CD4-positive, alpha-beta T cell (primary cell): ENCODE measurements at places on chromosomes 5 and 9.

GRCh38 chr5:172902497-172903472 lies 56.4 kb upstream of the RPL26L1 start:
- DNase-seq = no peak

GRCh38 chr9:68530618-68531017 lies 10.1 kb downstream of the TMEM252 start:
- no peak for DNase-seq

- DNase-seq = no peak
These were observed 29.3 kb upstream of the CPEB4 start for GRCh38 chr5:173858670-173859407.

DNA sequence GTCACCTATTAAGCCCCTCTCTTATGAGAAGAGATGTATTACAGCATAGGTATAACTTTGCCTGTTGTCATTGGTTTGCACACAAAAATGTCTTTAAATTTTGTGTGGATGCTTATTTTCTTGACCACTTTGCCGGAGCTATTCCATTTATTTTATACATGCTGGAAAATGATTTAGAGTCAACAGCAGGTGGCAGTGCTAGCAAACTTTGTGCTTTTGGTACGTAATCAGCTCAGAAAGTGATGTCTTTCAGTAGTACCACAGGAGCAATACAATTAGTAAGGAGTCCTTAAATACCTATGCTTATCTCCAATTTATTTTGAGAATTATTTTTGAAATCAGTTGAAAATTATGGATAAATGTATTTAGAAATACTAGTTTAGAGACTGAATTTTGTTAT lies 19.8 kb upstream of the NUDT12 start:
- no peak for DNase-seq

- no peak for DNase-seq
These were observed 199.3 kb downstream of the SGCD start for GRCh38 chr5:156526081-156526925.

DNA sequence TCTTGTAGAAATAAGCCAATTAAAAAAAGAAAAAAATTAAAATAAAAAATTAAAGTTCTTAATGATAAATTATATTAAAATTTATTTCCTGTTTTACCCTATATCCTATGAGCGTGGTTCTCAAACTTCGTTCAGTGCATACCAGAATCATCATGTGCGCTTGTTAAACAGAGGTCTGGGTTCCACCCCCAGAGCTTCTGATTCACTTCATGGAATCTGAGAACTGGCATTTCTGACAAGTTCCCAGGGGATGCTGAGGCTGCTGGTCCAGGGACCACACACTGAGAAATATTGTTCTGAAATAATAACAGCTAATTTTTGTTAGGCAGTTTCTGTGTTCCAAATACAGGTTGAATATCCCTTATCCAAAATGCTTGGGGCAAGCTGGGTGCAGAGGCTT lies 79.3 kb downstream of the TMC1 start:
- no peak for DNase-seq

- DNase-seq = no peak
These were observed 711.4 kb downstream of the MTRR start for GRCh38 chr5:8580298-8580697.

DNA sequence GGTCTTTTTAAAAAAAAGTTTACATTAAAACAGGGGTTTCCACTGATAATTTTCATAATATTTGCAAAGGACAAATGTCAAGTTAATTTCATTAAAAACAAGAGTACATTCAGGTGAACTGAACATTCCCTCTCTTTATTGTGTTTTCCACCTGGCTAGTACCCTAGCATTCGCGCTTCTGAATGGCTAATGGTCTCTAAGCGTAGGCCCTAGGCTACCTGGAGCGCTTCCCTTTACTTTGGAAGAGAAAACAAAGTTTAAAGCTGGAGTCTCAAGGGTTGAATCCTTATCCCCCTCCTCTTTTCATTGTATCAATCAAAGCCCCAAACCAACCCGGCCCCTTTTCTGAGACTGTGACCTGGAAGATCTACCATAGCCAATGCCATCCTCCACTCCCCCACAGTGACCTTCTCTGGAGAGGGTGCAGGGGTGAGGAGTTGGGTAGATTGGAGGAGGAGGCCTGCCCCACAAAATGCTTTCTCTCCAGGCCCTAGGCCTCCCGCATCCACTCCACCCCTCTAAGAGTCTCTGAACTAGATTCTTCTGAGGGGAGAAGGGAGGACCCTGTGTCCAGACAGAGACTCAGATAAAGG lies 73.3 kb upstream of the TBCA start:
- DNase-seq = no peak

- DNase-seq = no peak
These were observed 13.6 kb upstream of the LMNB1 start for GRCh38 chr5:126763371-126763770.
